Right renal pelvis (tissue), 4 donors: ENCODE measurements at places on chromosomes 16 and 17.

DNA sequence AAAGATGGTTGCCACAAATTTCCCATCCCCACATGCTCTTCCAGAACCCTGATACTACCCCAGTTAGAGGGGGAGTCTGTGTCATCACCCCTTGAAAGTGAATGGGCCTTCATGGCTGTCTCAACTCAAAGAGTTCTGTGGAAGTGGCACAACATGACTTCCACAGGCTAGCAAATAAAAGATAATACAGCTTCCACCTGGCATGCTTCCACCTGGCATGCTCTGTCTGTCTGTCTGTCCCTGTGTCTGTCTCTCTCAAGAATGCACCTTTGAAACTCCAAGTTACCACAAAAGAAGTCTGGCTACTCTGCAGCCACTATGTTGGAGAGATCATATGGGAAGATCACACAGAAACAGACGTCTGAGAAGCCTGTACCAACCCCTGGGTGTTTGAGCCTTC, 35.0 kb downstream of the CFDP1 start:
- no peak for DNase-seq

DNA sequence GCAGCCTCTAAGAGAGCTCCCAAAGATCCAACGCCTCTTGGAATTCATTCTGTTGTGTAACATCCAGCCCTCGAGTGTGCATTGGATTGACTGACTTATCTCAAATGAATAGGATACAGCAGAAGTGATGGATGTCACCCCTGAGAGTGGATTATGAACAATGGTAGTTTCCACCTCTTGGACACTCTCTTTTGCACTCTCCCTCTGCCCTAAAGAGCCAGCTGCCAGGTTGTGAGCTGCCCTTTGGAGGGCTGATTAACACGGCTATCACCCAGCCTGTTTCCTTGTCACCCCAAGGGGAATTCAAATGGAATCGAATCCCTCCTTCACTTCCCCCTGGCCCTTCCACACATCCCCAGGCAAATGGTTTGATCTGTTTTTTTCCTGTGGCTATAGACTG, 21.2 kb upstream of the HAPSTR1 start:
- DNase-seq, result no peak

GRCh38 chr17:55962951-55963401, 190.3 kb upstream of the ANKFN1 start:
- no peak for DNase-seq

DNA sequence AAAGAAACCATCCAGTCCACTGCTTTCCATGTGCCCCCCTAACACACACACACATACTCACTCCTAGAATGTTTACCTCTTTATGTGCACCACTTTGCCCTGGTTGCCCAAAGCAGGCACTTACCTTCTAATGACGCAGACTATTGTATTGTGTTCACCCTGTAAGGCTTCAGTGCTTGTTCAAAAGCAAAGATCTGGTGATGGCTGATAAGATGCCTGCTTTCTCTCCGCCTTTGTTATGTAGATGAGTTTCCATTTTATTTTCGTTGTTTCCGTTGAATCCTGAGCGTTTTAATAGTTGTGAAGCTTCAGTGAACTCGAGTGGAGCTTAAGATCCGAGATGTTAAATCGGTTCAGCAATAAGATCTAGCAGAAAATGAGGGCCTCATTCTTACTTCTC, 452.7 kb downstream of the TMEM114 start:
- DNase-seq, result no peak

DNA sequence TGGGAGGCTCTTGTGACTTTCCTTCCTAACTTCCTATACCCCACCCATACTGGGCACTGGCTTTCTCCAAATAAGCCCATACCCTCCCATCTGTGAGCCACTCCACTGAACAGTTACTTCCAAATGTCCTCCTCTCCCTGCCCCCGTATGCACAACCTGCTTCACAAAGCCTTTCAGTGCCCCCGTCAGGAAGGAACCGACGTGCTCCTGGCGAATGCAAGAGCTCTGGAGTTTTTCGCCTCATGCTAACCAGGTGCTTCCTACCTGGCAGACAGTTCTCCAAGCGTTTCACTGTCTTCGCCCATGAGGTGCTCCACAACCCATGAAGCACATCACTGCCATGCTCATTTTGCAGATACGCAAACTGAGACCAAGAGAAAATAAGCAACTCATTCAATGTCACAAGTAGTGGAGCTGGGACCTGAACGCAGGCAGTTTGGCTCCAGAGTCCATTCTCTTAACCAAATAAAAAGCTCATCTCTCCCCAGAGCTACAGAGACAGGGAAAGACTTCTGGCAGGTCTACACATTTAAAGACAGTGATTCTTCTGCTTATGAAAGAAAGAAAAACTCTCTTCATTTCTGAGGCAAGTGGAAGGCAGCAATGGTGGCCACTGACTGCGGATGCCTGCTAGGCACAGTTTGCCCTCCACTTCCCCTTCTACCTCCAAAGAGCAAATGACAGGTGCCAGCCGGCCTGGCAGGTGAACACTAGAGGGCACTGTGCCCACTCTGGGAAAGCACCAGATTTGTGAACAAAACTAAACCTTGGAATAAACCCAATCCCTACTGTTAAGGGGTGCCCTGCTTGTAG, 23.8 kb downstream of the SPHK1 start:
- no peak for DNase-seq

DNA sequence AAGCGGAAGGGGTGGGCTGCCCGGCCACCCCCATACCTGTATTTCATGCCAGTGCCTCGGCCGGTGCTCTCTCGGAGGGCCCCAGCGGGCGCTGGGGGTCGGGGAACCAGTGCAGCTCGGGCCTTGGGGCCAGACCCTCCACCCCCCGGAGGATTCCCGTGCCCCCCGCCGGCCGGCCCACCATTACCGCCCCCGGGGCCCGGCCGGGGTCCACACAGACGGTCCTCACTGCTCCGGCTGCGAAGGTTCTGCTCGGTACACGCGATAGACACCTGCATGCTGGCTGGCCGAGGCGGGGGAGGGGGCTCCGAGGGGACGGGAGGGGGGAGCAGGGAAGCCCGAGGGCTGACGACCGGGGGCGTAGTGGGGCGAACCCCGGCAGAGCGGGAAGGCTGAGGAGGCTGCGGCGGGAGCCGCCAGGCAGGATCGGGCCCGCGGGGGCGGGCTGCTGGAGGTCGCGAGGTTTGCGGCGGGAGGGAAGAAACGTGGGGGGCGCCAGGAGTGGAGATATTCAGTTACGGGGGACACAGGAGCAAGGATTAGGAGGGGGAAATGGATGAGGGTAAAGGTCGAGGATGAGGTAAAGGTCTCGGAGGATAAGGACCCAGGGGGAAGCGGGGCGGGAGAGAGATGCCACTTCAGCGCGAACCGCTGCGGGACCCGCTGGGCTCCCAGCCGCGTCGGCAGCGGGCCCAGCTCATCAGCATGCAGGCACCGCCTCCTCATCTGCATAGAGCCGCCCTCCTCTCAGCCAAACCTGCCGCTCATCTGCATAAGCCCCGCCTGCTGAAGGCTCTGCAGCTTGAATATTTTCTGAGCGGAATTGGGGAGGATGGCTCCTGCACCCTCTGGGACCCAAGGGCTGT, at the start of gene KCNAB3:
Gene KCNAB3 (minus strand): TSS at position 699 of the 866 bp plus-strand sequence. CDS start 421 bp downstream, at position 278.
- peak; percentile 58 for DNase-seq

DNA sequence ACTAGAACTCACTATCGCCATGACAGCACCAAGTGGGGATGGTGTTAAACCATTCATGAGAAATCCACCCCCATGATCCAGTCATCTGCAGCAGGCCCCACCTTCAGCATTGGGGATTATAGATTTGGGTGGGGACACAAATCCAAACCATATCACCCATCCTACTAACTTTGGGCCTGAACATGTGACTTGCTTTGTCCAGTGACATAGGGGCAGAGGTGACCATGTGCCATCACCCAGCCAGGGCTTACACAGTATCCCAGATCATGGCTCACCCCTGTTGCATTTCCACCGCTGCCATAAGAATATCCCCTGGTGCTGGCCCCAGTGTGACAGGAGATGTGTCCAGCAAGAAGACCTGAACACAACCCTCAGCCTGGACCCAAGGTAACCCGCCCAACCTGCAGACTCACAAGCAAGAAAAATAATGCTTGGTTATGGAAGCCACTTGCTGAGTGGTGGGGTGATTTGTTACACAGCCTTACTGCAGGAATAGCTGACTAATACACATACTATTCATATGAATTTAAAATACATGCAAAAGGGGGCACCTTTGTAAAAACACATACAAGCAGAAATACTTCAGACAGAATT, 130.9 kb downstream of the GSG1L start:
- no peak for DNase-seq

GRCh38 chr17:3630781-3631180, 5.3 kb downstream of the SHPK start:
- DNase-seq, result no peak

- no peak for DNase-seq
Measured at GRCh38 chr17:41013606-41014005, 4.7 kb upstream of the KRTAP3-1 start.

DNA sequence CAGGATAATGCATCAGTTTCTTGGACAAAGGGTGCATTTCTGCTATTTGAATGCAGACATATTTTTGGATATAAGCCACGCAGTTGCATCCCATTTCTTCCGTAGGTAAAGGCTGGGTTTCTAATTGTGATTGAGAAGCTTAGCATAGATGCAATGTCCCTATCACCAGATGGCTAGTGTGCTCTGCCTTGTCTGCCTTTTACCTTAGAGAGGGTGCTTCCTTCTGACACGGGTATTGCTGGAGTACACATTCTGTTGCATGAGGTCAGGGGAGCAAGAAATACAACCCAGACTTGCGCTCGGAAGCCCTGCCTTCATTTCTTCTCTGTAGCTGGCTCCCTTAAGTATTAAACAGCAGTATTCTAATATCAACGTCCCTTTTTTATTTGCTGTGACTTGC, 337.4 kb downstream of the WWOX start:
- no peak for DNase-seq

DNA sequence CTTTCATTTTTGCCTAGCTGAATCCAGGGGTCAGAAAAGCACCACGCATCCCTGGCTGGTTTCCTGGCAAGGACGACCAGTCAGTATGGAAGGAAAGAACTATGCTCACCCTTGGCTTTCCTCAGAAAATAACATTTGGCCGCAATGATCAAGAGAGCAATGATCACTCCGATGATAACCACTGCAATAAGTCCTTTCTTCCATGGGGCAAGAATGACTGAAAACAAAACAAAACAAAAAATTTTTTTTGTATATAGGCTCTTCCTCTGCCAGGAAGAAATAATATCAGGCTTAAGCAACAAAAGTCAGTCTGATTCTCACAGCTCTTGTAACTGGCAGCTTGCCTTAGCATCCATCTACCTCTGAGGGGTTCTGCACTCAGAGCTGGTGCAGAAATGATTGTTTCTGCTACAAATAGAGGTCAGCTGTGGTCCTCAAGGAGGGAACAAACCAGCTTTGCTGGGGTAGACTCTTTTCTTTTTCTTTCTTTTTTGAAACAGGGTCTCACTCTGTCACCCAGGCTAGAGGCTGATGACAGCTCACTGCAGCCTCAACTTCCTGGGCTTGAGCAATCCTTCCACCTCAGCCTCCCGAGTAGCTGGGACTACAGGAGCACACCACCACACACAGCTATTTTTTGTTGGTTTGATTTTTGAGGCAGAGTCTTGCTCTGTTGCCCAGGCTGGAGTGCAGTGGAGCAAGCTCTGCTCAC, 35.7 kb downstream of the PECAM1 start:
- DNase-seq, result no peak

DNA sequence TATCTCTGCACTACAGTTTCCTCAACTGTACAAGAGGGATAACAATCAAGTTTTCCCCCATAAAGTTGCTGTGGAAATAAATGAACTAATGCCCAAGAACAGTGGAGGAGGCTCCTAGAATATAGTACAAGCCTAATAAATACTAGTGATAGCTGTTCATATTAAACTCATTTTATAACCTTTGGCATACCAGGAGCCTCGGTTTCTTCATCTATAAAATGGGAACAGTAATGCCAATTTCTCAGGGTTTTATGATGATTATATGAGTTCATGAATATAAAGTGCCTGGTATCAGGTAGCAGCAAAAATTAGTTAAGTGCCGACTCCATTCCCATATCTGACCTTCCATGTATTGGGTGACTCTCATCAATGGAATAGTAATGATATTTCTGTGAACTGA, 311.1 kb upstream of the MAF start:
- no peak for DNase-seq

DNA sequence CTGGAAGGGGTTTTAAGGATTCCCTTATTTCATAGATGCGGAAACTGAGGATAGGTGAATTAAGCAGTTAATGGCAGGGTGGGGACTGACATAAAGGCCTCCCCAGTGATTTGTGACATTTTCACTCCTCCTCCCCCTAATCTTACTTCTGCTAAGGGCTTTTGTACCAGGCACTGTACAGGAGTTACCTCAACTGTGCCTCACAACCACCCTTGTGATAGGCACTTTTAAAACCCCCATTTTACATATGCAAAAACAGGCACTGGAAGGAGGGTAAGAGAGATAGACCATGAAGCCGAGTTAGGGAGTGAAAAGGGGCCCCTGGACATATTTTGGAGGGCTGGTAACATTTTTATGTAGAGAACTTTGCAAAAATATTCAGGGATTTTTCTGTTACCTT, 862 bp upstream of the GDE1 start:
- no peak for DNase-seq
